CD4-positive, alpha-beta T cell (primary cell): ENCODE measurements at places on chromosomes 1 and 21. TPM values are rescaled to one million over a fixed set of nuclear protein-coding genes. Genes with fewer than 3 reads are reported as not detected.
A peak's percentile ranks its signal among the peaks of the same experiment; 100 is the strongest.

- DNase-seq, result peak; percentile 24
Measured at GRCh38 chr1:110412576-110412975, 5.1 kb upstream of the LAMTOR5 start.

DNA sequence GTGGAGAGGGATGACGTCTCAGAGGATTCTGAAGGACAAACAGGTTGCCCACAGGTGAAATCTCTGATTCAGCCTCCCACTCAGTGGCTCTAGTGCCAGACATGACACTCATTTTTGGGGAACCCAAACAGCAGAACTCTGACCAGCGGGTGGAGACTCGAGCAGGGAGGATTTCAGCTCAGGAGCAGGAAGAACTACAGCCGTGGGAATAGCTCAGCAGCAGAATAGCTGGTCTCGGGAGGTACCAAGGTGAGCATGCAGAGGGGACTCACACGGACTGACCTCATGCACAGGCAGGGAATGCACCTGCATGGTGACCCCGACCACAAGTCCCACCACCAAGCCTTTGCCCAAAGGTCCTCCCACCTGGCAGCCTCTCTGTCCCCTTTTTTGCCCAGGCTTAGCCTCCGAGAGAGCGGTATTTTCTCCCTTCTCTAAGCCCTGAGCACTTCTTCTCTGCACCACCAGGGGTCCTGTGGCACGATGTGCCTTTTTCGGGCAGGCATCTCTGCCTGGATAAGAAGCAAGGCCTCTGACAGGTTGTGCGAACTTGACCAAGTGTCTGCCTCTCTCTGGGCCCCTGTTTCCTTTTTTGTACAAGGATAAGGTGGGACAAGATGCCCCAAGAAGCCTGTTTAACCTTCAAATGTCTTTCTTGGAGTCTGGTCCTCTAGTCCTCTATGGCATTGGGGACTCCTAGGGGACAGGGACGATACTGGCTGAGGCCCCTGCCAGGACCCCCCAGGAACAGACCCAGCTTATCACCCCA, 8.8 kb upstream of the FGR start:
- DNase-seq, result peak; percentile 62

UTS2 gene
- total RNA-seq, result not detected

DNA sequence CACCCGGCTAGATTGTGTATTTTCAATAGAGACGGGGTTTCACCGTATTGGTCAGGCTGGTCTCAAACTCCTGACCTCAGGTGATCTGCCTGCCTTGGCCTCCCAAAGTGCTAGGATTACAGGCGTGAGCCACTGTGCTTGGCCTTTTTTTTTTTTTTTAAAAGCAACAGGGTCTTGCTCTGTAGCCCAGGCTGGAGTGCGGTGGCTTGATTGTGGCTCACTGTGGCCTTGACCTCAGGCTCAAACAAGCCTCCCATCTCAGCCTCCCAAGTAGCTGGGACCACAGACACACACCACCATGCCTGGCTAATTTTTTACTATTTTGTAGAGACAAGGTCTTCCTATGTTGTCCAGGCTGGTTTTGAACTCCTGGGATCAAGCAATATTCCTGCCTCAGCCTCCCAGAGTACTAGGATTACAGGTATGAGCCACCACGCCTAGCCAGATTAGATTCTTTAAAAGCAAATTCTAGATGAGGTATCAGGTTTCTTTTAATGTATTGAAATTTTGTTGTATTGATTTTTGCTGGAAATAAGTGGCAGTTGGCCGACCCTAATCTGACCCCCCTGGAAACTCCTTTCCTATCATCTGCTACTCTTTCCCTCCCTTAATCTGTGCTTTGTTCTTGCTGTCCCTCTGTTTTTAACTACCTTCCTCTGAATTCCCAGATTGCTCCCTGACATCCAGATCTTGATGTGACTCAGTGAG, 26.6 kb downstream of the ZFYVE9 start:
- DNase-seq, result no peak

OLFML3 gene
- 0.31 TPM for total RNA-seq

DNA sequence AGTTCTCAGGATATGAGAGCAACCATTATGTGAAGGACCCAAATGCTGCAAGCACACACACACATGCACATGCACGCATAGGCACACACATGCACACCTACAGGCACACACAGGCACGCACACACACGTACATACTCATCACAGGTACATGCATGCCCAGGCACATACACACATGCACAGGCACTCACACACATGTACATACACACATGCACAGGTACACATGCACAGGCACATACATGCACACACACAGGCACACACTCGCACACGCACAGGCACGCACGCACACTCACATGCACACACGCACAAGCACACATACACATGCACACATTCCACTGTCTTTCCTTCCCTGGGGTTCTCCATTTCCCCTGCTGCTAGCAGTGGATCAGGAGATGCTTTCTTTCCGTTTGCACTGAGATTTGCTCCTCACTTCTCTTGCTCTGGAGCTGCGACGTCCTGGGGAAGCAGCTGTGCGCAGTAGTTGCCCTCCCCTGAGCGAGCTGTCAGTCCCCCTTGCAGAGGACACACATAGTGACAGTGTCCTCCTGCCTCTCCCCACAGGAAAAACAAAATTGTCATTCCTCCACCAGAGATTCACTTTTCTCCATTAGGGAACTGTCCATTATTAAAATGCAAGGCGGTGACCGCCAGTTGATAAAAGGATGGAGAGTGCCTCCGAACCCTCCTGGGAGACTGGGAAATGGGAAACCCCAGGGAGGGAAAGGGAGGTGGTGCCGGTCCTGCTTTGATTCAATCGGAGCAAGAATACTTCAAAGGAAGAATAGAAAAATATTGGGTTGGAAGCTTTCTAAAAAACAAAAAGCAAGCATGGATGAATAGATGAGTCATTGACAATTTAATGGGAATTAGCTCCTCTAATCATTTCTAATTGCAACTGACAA, 69.5 kb downstream of the WDR4 start:
- no peak for DNase-seq

- no peak for DNase-seq
Measured at GRCh38 chr1:45258059-45258650, 51.8 kb upstream of the ZSWIM5 start.

C2CD4D gene
- total RNA-seq, result 0.88 TPM

DNA sequence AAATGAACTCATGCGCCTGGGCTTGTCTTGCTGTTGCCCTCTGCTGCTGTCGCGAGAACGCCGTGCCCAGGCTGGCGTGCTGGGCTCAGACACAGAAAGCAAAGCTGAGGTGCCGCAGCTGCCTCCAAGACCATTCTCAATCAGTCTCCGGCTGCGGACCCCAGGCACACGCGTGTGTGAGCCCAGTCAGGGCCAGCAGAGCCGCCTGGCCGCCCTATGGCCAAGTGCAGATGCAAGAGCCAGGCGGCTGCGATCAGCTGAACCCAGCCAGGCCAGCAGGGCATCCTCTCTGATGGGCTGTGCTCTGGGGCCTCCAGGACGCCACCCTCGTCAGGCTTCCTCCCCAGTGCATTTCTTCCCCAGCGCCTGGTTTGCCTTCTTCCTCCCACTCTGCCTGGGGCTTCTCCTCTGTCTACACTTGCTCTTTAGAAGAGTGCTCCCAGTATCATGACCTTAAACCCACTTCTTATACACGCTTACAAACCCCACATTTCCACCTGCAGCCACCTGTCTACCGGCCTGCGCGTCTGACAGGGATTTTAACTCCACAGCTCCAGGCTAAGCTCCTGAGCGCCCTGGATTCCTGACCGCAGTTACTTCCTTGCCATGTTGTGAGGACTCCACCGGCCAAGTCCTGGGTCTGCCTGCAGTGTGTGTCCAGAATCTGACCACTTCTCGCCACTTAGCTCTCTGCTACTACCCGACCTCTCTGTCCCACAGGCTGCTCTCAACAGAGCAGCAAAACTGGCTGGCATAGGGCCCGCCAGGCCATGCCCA, 21.7 kb upstream of the LRRC47 start:
- no peak for DNase-seq

DNA sequence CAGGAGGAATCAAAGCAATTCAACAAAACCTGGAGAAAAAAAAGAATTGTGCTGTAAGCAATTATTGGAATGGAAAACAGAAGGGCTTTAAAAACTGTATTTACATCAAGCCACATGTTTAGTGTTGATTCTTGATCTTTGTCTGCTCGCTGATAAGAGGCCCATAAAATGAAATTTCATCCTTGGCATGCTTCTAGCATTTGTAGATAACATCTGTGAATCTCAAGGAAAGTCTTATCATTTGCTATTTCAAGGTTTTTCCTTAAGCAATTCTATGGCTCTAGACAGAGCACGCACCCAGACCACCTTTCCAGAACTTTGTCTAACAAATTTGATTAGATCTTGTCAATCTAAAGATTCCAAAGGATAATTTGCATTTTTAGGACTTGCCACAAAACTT, 181.0 kb upstream of the FGGY start:
- DNase-seq, result no peak
